ENCODE measurements at places on chromosomes 1 and 21.

DNA sequence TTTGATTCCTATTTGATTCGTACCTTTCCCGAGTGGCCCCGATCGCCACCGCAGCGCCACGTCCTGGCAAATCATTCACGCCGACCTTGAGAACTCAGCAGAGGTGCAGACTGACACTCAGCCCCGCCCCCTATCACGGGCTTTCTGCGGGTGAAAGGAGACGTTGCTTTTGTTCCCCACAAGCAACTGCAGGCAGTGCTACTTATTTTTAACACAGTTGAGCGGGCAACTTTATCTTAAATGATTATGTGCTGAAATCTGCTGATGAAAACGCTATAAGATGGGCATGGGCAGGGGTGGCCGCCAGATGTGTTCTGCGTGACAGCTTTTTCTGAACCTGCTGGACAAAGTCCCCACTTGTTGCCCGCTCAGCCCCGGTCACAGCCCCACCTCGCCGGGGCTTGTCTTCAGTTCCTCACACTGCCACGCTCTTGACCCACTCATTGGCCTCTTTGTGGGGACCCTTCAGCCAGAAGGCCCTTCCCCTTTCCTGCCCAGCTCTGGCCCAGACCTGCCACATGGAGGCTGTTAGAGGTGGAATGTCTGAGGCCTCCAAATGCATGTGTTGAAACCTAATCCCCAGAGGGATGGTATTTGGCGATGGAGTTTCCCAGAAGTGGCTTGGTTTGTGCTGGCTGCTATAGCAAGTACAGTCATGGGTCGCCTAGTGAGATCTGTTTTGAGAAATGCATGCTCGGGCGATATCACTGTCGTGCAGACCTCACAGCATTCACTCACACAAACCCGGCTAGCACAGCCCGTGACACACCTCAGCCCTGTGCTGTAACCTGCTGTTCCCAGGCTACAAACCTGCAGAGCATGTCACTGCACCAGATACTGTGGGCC is 15.7 kb upstream of the PDXK start:
- DNase-seq = peak; percentile 71

DNA sequence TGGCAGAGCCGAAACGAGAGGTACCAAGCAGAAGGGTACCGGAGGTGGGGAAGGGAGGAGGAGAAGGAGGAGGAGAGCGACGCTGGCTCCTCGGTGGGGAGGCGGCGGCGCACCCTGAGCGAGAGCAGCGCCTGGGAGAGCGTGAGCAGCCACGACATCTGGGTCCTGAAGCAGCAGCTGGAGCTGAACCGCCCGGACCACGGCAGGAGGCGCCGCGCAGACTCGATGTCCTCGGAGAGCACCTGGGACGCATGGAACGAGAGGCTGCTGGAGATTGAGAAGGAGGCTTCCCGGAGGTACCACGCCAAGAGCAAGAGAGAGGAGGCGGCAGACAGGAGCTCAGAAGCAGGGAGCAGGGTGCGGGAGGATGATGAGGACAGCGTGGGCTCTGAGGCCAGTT is 32.4 kb downstream of the STYXL2 start:
- DNase-seq = no peak

GRCh38 chr1:89762779-89763648 is 57.8 kb upstream of the LRRC8D start:
- DNase-seq = peak; percentile 95

- no peak for DNase-seq
Observed at GRCh38 chr1:10604966-10605365, 130.2 kb downstream of the PEX14 start.

DNA sequence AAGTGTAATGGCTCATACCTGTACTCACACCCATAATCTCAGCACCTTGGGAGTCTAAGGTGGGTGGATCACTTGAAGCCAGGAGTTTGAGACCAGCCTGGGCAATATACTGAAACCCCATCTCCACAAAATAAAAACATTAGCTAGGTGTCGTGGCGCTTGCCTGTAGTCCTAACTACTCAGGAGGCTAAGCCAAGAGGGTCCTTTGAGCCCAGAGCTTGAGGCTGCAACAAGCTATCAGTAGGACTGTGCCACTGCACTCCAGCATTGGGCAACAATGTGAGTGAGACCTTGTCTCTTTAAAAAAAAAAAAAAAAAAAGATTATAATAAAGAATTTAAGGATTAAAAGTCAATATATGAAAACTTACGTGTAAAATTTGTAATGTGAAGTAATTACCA is 11.7 kb downstream of the BPNT1 start:
- DNase-seq = no peak

- DNase-seq = no peak
Observed at GRCh38 chr1:181409981-181410380, 73.3 kb upstream of the CACNA1E start.

DNA sequence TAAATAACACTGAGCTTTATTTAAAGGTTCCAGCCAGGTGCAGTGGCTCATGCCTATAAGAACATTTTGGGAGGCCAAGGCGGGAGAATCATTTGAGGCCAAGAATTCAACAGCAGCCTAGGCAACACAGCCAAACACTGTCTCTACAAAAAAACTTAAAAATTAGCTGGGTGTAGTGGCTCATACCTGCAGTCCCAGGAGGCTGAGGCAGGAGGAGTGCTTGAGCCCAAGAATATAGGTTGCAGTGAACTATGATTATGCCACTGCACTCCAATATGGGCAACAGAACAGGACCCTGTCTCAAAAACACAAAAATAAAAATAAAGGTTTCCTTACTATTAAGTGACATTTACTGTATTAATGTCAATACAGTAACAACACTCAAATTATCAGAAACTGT is 2.1 kb downstream of the TAF12 start:
- no peak for DNase-seq

GRCh38 chr1:226762988-226763904 is 24.2 kb upstream of the ITPKB start:
- DNase-seq = no peak

DNA sequence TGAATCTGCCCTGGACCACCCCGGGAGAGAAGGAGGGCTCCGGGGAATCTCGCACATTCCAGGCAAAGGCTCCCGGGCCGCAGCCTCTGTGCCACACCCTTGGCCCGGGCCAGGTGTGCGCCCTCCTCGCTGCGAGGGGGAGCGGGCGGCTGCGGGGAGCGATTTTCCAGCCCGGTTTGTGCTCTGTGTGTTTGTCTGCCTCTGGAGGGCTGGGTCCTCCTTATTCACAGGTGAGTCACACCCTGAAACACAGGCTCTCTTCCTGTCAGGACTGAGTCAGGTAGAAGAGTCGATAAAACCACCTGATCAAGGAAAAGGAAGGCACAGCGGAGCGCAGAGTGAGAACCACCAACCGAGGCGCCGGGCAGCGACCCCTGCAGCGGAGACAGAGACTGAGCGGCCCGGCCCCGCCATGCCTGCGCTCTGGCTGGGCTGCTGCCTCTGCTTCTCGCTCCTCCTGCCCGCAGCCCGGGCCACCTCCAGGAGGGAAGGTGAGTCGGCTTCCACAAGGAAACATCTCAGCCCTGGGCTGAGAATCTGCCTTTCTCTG is at the start of gene LAMC2:
TSS of gene LAMC2 (plus strand) at position 324 of the 550 bp plus-strand sequence. CDS start at position 413, 89 bp downstream.
- DNase-seq = peak; percentile 66

GRCh38 chr1:106534612-106535011 is 521.9 kb upstream of the PRMT6 start:
- no peak for DNase-seq

Data from retina (tissue), 1 donor.